ENCODE measurements at places on chromosomes 4 and X. TPM values are rescaled to one million over a fixed set of nuclear protein-coding genes. Genes with fewer than 3 reads are reported as not detected.

DNA sequence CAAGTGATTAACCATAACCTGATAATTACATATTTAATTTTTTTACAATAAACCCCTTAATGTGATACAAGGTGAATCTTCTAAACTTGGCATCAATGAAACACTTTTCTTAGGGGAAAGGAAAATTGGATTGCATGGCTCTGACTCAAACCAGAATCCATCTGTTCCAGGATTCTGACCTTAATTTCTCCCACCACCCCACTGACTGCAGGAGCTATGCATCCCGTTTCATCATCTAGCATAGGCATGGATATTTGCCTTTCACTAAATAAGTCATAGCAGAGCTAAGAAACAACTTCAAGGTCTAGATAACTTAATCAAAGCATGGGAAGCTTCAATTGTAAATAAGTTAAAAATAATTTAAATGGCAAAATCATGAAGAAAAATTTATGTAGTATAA, 156.3 kb downstream of the BTC start:
- peak; percentile 41 for DNase-seq

Gene GRIA3
- total RNA-seq, result 10.1 TPM

Gene FAM200B
- 30.4 TPM for total RNA-seq

Gene LINC00632
- total RNA-seq, result 10.9 TPM

DNA sequence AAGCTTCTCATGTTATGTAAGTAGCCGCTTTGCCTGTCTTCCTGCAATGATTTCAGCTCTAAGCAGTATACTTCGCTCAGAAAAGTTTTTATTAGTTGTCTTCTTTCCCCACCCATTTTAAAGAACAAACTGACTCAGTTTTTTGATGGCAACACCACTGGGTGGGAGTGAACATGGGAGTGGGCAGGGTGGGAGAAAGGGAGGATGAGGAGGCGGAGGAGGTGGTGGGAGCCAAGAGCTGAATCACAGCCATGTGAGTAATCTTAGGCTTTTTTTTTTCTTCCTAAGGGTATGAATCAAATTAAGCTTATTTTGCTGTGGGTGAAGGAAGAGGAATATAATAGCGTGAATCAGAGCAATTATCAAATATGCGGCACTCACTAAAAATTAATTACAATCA, 574.3 kb upstream of the DIPK2B start:
- DNase-seq, result peak; percentile 85

- no peak for DNase-seq
Measured at GRCh38 chr4:7073059-7073458, 5.2 kb upstream of the GRPEL1 start.

DNA sequence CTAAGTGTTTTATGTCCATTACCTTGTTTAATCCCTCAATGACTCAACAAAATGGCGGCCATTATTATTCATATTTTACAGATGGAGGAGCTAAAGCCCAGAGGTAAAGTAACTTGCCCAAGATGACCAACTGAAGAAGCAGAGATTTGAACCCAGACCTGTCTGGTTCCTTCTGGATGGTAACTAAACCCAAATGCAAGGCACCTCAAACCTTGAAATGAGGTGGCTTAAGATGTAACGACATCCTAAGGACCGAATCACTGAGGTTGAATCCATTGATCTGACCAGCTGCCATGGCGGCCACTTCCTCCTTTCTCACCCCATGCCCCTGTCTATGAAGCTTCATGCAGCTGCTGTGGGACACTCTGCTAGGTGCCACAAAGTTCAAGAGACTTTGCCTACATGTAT, 932 bp downstream of the TLR10 start:
- DNase-seq, result no peak

DNA sequence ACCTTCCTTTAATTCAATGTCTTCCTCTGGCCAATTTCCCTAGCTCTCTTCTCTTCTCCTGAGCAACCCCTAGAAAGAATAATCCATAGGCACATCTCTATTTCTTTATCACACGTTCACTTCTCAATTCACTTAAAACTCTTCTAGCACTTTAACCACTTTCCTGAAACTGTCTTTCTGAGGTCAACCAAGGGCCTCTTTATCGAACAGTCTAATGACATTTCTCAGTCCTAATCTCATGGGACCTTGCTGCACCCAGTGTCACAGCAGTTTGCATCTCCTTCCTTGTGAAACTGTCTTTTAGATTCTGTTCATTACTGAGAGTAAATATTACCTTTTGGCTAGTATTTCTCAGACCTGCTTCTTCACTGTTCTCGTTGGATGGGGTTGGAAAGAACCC, 285.3 kb upstream of the RASGEF1B start:
- DNase-seq, result no peak

Gene PRR32
- not detected for total RNA-seq

Gene COL25A1
- total RNA-seq, result 0.27 TPM

DNA sequence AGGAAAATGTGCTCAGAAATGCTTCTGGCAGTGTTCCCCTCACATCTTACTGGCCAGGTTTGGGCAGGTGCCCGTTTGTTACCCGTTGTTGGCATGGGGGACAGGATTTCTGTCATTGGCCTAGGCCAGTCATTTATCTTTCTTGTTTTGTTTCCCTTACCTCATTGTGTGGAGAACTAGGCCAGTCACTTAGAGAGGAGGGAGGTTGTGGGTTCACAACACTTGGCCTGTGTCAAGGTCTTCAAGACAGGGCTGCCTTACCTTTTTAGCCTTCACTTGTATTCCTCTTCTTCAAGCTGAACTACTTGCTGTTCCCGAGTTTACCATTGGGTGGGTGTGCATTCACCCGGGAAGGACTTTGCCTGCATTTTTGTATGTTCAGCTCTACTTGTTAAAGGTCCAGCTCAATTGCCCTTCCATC, 17.7 kb downstream of the SNX25 start:
- DNase-seq, result no peak

- DNase-seq, result peak; percentile 58
Measured at GRCh38 chr4:55074386-55074785, 51.0 kb downstream of the KDR start.

DNA sequence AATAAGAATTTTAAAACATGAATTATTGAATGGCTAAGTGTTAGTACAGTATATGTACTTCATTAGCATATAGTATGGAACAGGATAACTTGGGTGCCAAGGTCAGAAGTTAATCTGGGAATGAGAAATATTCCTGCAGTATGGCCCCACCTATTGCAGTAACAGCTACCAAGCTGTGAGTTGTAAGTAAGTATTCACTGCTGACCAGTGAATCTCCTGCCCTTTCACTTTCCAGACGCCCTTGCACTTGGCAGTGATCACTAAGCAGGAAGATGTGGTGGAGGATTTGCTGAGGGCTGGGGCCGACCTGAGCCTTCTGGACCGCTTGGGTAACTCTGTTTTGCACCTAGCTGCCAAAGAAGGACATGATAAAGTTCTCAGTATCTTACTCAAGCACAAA, 105.1 kb downstream of the NFKB1 start:
- no peak for DNase-seq

Gene IL15
- total RNA-seq, result 2.3 TPM

GRCh38 chrX:133999031-133999705, 13.8 kb upstream of the GPC3 start:
- peak; percentile 23 for DNase-seq

DNA sequence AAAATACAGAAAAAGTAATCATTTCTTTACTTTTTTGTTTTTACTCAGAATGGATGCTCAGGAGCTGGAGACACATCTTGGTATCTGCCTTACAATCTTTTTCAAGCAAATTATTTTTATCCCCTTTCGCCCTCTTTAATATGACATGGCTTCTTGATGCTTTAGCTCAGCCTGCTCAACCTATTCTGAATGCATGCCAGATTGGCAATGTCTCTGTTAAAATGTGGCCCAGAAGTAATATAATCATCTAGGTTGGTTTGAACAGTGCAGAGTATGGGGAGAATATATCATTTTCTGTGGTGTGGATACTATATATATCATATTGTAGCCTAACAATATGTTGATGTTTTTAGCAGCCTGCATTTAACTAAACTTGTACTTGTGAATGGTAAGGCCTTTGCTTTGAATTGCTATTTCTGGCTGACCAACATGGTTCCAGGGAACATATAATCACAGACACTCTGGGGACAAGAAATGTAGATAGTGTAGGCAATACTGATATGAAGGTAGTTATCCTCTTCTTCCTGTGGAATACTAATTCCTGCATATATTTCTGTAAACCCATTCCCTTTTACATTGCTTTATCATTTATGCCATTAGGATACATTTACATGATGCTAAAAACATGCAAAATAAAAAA, 282.7 kb downstream of the PPP3CA start:
- no peak for DNase-seq

DNA sequence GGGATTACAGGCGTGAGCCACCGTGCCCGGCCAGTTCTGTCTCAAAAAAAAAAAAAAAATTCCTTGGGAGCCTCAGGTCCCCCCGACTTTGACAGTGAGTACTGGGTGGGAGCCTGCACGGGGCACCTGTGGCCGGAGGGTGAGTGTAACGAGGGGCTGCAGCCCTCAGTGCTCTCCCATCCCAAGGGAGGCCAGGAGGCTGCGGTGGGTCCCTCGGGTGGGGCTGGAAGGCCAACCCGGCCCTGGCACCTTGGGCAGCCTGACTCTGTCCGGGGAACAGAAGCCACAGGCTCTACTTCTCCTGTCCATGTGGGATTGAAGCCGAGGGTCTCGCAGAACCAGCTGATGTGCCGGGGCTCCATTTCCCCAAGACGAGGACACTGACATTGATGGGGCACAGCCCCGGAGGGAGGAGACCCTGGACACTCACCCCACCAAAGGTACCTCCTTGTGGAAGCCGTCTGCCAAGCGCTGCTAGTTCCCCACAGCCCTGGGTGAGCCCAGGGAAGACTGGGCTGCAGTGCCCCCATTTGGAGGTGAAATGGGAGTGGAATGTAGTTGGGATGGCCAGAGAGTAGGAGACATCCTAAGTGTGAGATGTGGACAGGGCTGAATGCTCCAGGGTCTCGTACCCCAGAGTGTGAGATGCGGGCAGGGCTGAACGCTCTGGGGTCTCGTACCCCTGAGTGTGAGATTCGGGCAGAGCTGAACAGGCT, 2.3 kb upstream of the SLC26A1 start:
- no peak for DNase-seq

Gene PUDP
- total RNA-seq, result 7.5 TPM

- no peak for DNase-seq
Measured at GRCh38 chr4:18635531-18635930, 614.0 kb upstream of the LCORL start.

DNA sequence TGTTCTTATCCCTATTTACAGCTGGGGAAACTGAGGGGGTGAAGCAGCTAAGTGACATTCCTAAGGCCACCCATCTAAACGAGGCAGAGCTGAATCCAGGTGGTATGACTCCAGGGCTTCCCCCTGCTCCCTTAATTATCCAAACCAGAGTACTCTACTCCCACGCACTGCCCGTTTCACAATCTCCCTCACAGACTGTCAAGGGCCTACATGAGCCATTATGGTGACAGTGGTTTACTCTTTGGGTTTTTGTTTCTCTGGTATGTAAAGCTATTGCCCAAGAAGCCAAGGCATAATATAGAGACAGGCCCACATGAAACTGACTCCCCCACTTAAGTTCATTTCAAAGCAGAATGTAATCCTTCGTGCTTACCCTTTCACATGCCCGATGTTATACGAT, 95.1 kb downstream of the NHS start:
- no peak for DNase-seq

GRCh38 chr4:108391701-108392455, 223.1 kb upstream of the LEF1 start:
- DNase-seq, result no peak

Gene HERC3
- 18.3 TPM for total RNA-seq

Gene CXCL1
- total RNA-seq, result 5.2 TPM

GRCh38 chrX:68915778-68916177, 87.0 kb downstream of the EFNB1 start:
- DNase-seq, result no peak

DNA sequence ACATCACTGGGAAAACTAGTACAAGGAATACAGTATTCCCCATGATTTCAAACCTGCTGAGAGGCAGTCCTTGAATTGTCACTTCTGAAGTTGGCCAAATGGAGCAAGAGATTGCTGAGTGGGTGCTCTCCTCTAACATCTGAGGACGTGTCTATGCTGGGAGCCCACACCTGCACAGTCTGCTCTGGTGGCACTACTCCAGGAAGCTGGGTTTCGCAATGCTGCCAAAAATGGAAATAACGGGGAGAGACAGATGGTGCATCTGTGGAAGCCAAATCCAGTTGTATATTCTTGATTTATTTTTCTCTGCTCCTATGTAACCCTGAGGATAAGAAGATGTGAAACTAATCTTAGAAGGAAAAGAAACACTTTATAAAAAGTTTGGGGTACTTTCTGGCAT, 240.1 kb upstream of the CTSO start:
- no peak for DNase-seq

- DNase-seq, result peak; percentile 33
Measured at GRCh38 chr4:140049024-140049848, 104.7 kb downstream of the MAML3 start.

Gene FGF5
- total RNA-seq, result 0.98 TPM

Gene RBM47
- total RNA-seq, result 8.3 TPM

GRCh38 chr4:67680581-67681222, 20.3 kb downstream of the UBA6 start:
- DNase-seq, result peak; percentile 5

- DNase-seq, result no peak
Measured at GRCh38 chr4:100063355-100063754, 113.3 kb upstream of the H2AZ1 start.

GRCh38 chr4:182400790-182401189, 157.6 kb downstream of the TENM3 start:
- no peak for DNase-seq

Gene CXCL3
- 0.09 TPM for total RNA-seq

DNA sequence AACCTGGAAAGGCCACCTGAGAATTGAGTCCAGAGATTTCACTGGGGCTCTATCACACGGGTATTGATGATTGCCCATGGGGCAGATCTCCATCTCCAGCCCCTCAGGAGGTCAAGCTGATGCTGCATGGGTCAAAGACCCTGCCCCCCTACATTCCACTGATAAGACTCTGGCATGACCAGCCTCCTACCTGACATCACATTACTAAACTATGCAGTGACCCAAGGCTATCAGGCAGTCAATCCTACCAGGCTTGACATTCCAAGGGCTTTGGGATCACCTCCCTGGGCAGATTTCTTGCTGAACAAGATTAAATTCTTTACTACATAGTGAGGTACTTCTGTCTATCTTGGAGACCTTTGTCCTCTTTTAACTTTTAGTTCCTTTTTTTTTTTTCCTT, 192.7 kb upstream of the STS start:
- no peak for DNase-seq

Gene PRSS12
- total RNA-seq, result 27.1 TPM

- peak; percentile 78 for DNase-seq
Measured at GRCh38 chrX:47662144-47662657, 3.2 kb upstream of the UXT start.

DNA sequence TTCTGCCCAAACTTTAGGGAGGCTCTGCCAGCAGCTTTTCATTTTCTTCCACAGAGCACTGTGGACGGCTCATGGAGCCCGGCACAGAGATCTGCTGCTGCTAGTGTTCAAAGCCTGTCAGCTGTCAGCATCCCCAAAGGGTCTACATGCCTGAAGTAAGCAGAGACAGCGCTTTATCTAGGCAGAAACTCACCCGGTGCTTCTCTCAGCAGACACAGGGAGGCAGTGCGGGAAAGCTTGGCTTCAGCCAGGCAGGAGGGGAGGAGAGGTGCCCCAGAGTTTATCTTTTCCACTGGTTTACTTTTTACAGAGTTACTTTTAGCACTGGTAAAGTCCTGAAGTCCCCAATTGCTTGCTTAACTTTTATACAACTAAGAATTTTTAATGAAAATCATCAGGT, 339.3 kb downstream of the NKX6-1 start:
- DNase-seq, result no peak

- DNase-seq, result no peak
Measured at GRCh38 chr4:102843938-102844337, 16.6 kb upstream of the UBE2D3 start.

Gene C1QTNF7
- total RNA-seq, result 0.18 TPM

Gene UGT2A1
- not detected for total RNA-seq

Data from fibroblast of the aortic adventitia (primary cell).